ENCODE measurements at places on chromosomes 2 and 18. TPM values are rescaled to one million over a fixed set of nuclear protein-coding genes. Genes with fewer than 3 reads are reported as not detected.

GAREM1 gene
- 10.2 TPM for total RNA-seq

REG1B gene
- not detected for total RNA-seq

DNA sequence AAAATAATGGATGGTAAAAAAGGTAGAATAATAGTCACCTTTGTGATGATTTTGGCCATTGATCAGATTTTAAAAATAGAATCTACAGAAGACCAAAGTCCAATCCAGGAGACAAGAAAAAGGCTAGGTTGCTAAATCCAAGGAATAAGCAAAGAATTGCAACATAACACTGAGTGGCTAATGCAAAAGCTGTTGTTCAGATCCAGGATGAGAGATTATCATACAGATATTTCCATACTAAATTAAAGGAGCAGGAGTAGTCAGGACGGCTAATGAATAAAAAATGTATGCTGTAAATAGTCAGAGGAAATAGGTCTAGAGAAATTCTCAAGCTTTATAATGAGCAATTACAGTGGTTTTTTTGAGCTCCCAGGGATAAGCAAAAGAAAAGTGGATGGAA lies 745.9 kb upstream of the ACVR2A start:
- DNase-seq, result no peak

DNA sequence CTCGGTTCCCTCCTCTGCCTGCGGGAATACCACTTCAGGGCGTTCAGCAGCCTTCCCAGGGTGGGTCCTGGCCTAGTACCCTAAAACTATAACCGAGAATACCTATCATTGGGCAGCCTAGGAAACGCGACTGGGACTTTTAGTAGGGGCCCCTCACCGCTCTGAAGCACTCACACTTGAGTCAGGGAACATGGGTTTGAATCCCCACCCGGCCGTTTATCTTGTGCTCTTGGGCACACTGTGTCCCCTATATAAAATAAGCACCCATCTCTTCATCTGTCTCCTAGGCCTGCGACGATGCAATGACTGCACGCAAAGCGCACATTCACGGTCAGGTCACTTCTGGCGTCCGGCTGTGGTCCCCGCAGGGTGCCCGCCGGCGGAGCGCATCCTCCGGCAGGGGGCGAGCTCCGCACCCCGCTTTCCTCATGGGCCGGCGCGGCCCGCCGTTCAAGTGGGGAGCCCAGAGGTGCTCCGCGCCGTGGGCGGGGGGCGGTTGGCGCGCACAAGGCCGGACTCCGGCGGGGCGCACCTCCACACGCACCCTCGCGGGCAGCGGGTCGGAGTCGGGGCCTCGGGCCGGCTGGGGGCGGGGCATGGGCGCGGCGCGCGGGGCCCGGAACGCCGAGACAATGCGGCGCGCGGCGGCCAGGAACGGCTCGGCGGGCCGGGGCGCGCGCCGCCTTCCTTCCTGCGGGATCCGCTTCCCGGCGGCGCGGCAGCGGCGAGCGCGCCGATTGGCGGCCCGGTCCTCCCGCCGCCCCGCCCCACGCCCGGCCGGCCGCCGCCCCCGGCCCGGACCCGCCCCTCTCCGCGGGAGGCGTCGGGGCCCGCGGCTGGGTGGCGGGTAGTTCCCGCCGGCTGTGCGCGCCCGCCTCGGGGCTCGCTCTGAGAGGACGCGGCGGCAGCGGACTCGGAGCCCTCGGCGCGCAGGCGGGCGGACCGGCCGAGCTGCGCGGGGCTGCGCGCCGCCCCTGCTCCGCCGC lies at the start of gene ASAP2:
Gene ASAP2 (plus strand): TSS at position 850 of the 986 bp plus-strand sequence. CDS start 293 bp downstream, outside the sequence.
- DNase-seq, result peak; percentile 51

DNA sequence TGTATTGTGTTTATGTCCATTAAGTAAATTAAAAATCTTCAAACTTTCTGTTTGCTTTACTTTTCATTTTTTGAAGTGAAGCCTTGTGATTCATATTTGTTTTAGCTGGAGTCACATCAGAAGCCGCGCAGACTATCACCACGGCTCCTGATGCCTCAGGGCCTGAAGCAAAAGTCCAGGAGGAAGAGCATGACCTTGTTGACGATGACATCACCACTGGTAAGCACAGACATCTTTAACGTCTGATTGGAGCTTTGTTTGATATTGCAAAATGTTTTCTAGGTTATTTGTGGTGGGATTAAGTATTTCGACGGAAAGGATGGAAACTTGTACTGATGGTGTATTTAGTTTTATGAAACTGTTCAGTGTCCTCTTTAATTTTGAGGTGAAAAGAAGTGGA lies 164.8 kb downstream of the WDR7 start:
- no peak for DNase-seq

HOXD4 gene
- total RNA-seq, result not detected

GRCh38 chr2:105545730-105546627 lies 147.1 kb upstream of the FHL2 start:
- DNase-seq, result peak; percentile 46

UGT1A9 gene
- not detected for total RNA-seq

DNA sequence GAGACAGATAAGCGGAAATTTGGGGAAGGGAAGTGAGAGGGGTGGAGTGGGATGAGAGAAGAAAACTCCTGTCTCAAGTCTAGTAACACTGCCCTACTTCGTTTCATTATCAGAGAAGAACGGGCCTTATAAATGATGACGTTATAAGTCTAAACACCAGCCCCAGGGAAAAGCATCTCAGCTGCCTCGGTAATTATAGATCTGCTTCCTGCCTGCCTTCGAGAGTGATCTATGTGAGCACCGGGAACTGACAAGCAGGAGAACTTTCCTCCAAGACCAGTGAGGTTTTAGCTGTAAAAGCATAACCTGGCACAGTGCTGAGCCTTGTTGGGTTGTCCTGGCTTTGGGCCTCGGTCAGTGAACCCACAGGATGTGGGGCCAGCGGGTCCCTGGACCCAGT lies 227.9 kb upstream of the SIX2 start:
- DNase-seq, result peak; percentile 3

DNA sequence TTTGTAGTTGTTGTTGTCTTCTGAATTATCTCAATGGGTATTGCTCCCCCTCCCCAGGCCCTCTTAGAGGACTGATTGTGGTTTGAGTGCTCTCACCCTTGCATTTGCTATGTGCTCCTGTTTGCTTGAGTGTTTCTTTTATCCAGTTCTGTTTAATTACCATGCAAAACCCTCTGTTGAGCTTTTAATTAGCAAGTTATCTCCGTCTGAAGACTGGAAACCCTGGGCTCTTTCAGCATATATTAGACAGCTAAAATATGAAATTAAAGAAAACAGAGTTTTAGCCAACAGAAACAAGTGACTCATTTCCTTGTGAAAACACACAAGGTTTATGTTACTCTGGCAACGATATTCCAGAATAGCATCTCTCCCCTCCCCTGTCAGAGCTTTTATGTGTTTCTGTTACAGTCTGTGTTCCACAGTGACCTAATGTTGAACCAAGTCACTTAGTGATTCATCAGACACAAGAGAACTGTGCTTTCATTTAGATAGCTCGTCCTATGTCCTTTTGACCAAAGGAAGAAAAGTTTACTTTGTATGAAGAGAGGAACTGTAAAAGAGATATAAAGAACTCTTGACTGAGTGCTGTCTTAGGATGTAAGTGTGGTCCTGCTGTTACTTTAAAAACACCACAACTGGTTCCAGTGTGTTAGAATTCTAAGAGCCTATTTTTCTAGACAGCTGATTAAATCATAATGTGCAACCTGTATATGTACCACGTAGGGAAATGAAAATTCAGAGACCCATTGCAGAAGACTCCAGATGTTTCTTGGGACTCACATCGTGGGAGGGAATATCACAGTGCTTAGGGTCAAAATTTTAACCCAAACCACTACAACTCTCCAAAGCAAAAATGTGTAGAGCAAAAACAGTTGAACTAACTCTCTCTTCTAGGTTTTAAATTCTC lies 172.8 kb upstream of the RBMS1 start:
- peak; percentile 22 for DNase-seq

DNA sequence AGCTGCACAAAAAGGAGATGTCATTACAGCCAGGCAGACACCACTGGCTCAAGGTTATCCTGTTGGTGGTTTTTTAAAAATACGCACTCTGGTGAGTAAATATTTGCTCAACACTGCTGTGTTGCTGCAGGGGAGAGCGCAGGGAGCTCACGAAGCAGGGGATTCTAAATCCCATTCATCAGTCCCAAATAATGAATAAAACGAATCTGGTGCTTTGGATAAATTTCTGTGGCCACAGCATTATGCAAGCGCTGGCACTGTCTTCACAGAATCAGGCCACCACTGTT lies 256.2 kb downstream of the HDAC4 start:
- DNase-seq, result no peak

- no peak for DNase-seq
Measured at GRCh38 chr2:39483534-39483933, 46.4 kb upstream of the MAP4K3 start.

GRCh38 chr2:151658081-151658480 lies 76.2 kb downstream of the NEB start:
- DNase-seq, result no peak

MAB21L4 gene
- 68.8 TPM for total RNA-seq

HOXD1 gene
- not detected for total RNA-seq

GCA gene
- 13.4 TPM for total RNA-seq

PPP1R1C gene
- total RNA-seq, result 27.5 TPM

SMYD5 gene
- 28.3 TPM for total RNA-seq

Measured in PC-9 (cell line).